GM19239 (cell line): ENCODE measurements at places on chromosomes 12 and 14.

GRCh38 chr14:35051796-35052195 lies 5.7 kb downstream of the FAM177A1 start:
- no peak for DNase-seq

DNA sequence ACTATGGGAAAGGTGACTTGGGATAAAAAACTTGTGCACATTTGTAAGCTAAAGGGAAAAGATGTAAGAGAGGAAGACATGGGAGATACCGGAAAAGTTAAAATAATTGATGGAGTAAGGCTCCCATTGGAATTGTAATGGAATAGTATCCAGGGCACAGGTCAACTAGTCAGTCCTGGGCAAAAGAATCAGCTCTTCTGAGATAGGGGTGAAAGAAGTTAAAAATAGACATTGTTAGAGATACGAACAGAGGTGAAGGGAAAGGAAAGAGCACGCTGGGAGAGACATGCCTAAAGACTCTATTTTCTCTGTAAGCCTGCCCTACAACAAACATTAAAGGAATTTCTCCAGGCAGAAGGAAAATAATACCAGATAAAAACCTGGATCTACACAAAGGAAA lies 101.6 kb downstream of the SLC41A2 start:
- no peak for DNase-seq

DNA sequence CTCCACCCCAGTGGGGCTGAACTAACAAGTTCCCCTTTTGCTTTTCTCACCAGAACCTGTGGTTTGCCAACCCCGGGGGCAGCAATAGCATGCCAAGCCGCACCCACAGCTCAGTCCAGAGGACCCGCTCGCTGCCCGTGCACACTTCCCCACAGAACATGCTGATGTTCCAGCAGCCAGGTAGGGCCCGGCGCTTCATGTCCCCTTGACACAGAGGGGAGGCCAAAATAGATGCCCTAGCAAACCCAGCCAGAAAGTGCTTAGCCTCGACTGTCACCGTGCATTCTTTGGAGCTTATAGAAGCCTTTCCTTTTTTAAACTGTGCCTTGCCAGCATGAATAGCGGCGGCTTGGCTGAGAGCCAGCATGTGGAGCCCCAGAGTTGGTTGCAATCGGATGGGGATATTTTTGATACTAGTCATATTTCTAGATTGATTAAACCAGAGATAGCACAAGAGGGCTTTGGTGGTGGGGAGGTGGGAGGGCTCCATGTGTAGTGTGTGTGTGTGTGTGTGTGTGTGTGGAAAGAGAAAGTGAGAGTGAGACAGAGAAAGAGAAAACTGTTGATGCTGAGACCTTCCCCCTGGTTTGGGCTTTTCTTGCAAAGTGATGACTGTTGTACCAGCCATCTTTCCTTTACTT lies 126.1 kb downstream of the GCH1 start:
- no peak for DNase-seq

DNA sequence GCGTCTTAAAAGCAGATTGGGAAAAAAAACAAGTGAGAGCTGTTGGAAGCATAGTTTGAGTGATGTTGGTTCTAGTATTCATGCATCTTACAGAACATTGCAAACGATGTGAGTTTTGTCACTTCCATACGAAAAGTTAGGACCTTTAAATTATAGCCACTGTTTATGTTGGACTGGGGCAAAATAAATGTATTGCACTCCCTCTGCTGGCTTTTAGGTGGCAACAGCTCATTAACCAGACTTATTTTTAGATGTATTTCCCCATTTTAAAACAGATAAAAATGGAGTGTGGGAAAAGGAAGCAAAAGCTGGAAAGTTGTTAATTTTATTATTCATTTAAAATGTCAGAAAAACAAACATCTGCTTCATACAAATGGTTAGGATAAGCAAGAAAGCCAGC lies 111.9 kb downstream of the LGR5 start:
- no peak for DNase-seq

- DNase-seq, result no peak
Measured at GRCh38 chr12:81596558-81596957, 162.6 kb downstream of the PPFIA2 start.

GRCh38 chr12:89140602-89141238 lies 211.6 kb downstream of the DUSP6 start:
- DNase-seq, result no peak

GRCh38 chr12:118299791-118300460 lies 72.8 kb downstream of the TAOK3 start:
- no peak for DNase-seq

DNA sequence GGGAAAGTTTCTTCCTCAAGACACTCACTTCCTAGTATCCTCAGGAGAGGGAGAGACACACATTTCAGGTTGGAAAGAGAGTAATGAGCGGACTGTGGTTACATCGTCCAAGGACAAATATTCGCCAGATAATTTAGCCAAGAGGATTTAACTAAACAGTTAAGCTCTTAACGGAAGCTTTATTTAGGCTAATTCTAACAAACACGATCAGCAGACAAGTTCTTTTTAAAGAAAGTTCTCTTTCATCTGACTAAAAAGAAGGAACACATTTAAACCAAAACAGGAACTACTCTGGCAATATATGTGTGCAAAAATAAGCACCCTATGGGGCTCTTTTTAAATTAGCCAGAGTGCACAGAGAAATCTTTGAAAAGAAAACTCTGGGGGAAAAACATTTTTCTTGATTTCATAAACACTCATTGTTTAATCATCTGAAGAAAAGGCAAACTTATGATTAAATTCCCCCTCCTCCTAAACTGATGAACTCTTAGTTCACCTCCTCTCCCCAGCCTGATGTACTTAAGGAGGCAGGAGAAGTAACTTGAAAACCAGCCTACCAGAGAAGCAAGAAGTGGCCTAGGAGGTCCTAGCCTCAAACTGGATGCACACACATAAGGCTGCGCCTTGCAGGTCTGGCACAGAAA lies 13.3 kb upstream of the BTG1 start:
- DNase-seq, result no peak

DNA sequence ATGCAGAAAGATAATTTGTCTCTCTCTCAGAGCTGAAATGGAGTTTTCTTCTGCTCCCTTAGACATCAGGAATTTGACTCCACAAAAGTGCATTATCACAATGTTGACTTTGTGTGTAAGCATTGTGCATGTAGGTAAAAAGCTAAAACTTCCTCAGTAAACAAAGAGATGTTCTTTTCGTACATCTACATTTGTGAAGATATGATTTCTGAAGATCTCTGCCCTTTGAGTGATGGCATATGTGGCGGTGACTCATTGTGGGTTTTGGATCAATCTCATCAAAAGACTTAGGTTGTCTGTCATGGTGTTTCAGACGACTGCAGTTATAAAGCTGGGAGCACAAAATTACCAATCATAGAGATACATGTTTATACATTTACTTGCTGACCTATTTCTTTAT lies 411.4 kb upstream of the LMO3 start:
- no peak for DNase-seq
